ENCODE measurements at places on chromosomes 2 and 18.

DNA sequence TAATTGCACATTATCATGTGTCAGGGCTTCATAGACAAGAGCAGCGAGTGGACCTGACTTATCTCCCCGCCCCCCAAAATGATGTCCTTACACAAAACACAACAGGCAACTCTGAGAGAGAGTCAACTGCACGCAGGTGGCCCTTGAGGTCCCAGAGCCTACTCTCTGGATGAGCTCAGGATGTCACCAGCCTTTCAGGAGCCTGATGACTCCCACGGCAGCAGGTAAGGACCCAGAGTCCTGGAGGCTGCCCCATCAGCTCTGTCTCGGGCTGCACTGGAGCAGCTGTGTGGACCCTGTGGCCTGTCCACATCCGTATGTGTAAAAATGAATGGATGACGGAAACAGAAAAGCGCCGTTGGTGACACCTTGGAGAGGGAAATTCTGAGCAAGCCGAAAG, 130.9 kb downstream of the HDAC4 start:
- DNase-seq, result no peak

DNA sequence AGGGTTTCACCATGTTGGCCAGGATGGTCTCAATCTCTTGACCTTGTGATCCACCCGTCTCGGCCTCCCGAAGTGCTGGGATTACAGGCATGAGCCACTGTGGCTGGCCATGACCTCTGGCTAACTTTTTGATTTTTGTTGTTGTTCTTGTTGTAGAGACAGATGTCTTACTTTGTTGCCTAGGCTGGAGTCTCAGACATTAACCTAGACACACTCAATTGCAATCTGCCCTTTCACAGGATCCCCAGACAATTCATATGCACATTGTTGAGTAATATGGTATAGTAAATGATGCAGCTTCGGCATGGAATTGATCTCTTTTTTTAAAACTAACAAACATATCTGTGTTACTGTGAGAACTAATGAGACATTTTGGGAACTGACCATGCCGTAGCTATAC, 130.5 kb upstream of the CCDC195 start:
- no peak for DNase-seq

GRCh38 chr2:56952871-56953270, 769.1 kb downstream of the CCDC85A start:
- no peak for DNase-seq

- peak; percentile 79 for DNase-seq
These were observed 29.4 kb downstream of the KATNAL2 start for GRCh38 chr18:46946656-46947282.

GRCh38 chr2:203873921-203874631, 6.5 kb downstream of the CTLA4 start:
- no peak for DNase-seq

DNA sequence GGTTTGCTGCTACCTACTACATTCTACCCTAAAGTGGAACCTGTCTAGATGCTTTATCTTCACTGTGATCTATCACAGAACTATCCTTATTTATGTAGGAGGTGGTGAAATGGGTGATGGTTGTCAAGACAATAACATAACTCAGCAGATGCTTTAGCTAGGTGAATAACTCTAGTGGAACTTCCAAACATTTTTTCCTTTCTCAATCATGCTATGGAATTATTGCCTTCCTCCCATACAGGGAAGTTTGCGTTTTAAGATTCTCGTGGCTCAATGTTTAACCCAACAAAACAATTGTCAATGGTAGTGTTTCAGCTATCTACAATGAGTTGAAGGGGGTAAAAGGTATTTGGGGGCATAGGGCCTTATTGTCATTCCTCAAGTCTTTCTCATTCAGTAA, 82.6 kb upstream of the GLI2 start:
- peak; percentile 18 for DNase-seq

DNA sequence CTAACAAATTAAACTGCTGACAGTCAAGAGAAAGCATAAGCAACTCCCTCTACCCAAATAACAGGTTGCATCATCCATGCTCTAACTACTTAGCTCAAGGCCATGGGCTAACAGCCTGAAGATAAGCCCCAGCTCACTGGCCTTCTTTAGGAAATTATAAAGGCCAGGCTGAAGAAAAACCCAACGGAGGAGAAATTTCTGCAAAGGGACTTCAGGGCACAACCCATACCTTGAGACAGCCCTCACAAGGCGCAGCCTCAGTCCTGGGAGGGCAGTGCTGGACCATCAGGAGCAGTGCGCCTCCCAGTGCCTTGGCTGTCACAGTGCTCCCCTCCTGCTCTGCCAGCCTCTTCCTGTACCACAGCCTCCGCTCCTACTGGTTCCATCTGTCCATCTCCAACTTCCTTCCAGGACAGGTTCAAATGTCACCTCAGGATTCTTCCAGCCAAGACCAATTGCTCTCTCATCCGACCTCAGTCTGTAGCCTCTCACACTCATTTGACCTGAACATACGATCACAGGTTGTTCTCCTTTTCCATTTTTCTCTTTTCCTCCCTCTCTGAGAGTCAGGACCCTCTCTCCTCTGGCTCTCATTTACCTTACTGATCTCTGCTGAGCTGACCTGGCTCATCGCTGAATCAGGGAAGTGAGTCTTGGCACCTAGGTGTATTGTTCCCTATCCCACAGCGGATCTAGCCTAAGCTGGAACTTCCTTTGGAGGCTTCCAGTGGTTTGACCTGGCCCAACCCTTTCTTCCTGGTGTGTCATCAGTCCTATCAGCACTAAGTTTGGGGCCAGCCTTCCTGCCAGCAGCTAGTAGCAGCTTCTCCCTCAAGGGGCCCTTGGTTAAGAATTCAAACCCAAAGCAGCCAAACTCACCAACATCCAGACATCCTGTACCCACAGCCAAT, 1.9 kb downstream of the MCFD2 start:
- peak; percentile 83 for DNase-seq

DNA sequence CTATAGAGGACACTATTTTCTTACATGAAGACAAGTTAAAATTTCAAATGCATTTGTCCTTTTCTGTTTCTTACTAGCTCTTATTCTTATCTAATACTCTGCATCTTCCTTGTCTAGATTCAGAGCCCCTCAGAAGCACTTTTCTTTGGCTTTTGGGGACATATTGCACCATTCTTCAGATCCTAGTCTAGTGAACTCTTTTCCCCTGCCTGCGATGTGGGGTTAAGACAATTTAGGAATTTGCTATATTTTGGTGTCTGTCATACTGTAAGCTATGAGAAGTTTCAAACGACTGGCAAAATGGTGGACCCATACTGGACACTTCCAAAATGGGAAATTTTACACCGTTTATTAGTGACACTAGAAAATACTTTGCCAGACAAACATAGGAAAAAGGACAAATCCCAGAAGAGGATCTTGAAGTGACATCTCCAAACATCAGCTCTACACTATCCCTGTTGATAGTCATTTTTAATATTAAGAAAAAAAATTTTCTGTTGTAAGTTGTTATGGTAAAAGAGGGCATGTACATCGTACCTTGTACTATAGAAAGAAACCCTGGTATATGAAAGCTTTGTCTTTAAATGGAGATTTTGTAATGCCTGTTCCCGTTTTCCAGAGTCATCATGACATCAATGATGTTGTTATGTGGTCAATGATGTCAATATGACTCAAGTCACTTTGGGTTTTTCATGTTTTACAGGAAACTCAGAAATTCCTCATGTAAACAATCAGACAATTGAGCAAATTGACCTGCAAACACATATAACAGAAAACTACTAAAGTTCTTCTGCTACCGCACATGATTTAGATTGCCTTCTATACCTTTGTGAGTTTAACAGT, 4.4 kb upstream of the KYNU start:
- peak; percentile 92 for DNase-seq

DNA sequence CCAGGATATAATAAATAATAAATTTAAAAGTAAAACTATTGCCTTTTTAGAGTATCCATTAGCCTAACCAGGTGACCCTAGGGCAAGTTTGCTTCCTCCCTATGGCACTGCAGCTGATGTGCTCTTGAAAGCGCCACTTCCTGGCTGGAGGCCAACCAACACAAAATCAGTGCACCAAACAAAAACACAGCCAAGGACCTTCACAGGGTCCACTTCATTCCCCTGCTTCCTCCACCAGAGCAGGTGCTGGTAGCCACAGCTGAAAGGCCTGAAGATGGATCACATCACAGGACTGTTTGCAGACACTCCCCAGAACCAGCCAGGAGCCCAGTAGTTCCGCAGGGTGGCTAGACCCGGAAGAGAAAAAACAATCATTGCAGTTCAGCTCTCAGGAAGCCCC, 108.8 kb downstream of the TWIST2 start:
- DNase-seq, result no peak

DNA sequence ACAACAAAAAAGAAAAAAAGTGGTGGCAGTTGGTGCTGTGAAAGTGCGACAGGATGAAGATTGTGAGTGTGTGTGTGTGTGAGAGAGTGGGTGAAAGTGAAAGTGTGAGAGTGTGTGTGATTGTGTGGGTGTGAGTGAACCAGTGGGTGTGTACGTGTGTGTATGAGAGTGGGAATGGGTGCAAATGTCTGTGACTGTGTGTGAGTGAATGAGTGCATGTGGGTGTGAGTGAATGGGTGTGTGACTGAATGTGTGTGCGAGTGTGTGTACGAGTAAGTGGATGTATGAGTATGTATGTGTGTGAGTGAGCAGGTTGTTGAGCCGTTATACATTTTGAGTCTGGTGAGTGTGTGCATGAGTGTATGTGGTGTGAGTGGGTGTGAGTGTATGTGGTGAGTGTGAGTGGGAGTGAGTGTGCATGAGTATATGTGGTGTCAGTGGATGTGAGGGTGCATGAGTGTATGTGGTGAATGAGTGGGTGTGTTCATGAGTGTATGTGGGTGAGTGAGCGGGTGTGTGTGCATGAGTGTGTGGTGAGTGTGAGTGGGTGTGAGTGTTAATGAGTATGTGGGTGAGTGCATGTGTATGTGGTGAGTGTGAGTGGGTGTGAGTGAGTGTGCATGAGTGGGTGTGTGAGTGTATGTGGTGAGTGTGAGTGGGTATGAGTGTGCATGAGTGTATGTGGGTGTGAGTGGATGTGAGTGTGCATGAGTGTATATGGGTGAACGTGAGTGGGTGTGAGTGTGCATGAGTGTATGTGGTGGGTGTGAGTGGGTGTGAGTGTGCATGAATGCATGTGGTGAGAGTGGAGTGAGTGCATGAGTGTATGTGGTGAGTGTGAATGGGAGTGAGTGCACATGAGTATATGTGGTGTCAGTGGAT, 69.3 kb upstream of the HPCAL1 start:
- no peak for DNase-seq

DNA sequence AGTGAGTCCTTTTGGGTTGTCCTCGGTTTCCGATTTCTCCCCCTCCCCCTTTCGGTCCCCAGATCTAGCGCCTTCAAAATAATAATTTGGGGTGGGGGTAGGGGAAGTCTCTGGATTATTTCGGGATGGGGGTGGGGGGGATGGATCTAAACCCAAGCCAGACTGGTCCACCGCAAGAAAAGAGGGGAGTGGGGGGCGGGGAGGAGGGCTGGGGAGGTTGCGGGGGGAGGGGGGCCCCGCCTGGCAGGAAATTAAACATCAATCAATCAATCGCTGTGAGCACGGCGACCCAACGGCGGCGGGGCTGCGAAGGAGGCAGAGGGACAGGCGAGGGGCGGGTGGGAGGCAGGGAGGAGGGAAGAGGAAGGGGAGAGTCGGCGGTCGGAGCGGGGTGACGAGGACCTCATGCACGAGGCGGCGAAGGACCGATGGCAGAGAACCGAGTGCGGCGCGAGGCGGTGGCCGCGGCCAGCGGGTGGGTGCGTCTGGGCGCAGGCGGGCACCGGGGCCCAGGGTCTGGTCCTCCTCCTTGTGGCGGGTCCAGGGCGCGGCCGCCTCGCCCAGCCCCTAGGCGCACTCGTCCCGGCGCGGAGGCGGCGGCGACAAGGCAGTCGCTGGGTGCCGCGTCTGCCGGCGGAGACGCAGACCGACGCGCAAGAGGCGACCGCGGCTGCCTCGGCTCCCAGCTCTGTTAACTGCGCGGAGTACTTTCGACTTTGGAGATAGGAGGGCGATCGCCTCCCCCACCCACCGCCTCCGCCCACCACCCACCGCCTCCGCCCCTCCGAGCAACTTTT, 468 bp upstream of the SATB2 start:
- no peak for DNase-seq

DNA sequence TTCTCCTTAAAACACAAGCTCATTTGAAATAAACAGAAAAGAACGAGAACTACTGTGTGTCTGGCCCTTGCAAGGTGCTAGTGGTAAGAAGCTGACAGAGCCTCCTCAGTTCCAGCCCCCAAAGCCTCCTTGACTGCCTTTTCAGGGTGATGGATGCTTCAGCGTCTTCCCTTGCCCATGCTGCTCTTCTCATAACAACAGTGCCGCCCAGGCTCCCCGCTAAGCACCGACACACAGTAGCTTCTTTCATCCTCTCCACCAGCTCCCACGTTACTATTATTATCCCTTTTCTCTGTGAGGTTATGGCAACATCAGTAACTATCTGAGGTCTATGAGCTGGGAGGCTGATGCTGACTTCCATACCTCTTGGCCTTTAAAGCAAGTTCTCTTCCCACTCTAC, 418.6 kb downstream of the TSN start:
- DNase-seq, result no peak

DNA sequence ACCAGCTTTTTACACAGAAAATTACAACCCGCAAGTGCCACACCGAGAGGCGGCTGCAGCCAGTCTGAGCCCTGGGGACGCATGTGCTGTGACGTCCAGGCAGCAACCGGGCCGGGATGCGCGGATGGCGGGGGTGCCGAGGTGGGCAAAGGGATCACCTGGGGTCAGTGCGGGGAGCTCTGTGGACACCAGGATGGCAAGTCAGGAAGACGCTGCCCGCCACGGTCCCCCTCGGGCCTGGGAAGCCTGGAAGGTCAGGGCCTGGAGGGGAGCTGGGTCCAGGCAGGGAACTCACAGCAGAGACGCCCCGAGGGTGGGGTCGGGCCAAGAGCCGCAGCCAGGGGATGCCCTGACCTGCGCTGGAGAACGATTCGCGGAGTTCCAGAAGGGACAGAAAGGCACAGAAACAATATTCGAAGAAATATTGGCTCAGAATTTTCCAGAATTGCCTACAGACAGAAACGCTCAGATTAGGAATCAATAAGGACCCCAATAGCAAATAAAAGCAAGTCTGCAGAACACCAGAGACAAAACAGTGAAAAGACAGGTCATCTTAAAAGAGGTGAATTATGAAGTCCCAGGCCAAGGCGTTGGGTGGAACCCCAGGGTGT, 11.7 kb upstream of the KIF1A start:
- no peak for DNase-seq

DNA sequence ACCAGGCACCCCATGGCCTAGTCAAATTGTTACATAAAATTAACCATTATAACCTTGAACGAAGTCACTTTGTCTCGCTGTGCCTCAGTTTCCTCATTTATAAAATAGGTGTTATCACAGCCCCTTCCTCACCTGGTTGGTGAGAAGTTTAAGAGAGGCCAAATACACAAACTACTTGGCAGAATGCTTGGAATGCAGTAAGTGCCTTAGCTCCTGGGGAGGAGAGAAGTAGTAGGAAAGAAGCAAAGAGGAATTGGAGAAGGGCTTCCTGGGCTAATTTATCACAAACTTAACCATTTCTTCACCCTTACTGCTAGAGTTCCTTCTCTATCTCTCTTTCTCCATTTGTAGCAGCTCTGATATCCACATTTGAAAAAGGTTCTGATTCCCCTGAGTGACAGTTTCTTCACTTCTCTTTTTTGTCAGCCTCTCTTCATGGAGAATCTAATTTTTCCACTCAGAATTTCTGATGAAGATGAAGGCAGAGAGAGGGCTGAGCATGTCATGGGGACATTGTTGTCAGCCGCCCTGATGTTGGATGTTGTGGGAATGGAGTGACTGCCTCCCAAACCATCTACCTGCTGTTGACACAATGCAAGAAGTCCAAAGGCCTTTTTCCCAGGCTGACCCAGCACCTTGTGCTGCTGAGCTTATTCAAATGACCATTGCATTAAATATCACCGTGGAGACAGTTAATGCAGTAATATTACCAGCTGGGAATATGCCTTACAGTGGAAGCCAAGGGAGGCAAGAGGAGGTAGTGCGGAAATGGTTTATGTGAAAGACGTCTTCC, 60.4 kb downstream of the BOD1L2 start:
- DNase-seq, result no peak

GRCh38 chr18:45274026-45274425, 341.2 kb upstream of the SLC14A2 start:
- DNase-seq, result no peak

Data from amniotic epithelial cell (primary cell).